ENCODE measurements at places on chromosomes 4 and X. TPM values are rescaled to one million over a fixed set of nuclear protein-coding genes. Genes with fewer than 3 reads are reported as not detected.
A peak's percentile ranks its signal among the peaks of the same experiment; 100 is the strongest.

- DNase-seq: no peak
Observed at GRCh38 chr4:41715155-41715554, 33.4 kb downstream of the PHOX2B start.

The SSX3 gene
- 1.1 TPM for total RNA-seq

DNA sequence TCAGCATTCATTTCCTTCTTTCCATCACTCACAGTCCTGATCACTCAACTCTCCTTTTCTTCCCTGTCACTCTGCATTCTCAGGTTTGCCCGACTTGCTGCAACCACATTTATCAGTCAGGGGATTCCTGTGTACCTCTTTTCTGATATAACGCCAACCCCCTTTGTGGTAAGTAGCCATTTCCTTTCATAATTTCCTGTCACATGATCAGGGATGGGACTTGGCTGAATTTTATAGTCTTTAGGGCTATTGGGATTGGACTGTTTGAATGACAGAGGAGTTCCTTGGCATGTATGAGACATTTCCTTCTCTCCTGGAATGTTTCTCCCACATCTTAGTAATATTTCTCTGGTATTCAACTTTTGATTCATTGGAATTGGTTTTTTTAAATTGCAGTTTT is 11.0 kb downstream of the PGM2 start:
- DNase-seq: peak; percentile 39

GRCh38 chrX:338281-338835 is 19.8 kb upstream of the GTPBP6 start:
- no peak for DNase-seq

DNA sequence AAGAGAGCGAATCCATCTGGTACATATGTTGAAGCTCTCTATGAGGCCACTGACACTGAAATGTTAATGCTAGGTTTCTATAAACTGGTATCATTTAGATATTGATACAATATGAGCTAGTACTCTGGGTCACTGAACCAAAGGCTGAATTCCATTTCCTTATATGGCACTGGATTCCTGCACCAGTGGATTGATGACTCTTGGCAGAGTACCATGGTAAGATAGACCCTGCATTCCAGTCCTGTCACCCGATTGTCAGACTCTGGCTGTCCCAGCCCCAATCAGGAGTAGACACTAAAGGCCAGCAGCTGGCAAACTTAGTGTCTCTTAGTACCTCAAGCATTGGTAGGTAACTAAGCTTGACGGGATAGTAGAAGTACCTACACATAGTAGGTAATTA is 44.0 kb upstream of the EOLA2 start:
- DNase-seq: no peak

The RGN gene
- total RNA-seq: not detected

The ZXDA gene
- total RNA-seq: 2.1 TPM

DNA sequence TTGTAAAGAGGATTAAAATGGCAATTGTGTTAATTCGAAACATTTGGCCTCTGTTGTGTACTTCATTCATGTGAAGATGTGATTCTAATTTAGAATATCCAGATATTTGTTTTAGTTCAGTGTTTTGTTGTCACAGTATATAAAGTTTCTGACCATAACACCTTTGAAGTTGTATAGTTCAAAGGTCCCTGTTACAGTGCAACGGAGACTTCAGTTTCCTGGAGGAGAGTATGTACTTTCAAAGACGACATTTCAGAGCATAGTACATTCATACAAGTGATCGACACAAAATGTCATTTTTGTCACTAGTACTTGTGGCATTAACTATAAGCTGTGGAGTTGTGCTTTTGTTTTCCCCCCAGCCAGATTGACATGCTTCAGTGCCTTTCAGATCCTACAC is 372.8 kb upstream of the MAGEB2 start:
- DNase-seq: no peak

GRCh38 chr4:71187404-71188155 is 151.2 kb upstream of the SLC4A4 start:
- peak; percentile 58 for DNase-seq

DNA sequence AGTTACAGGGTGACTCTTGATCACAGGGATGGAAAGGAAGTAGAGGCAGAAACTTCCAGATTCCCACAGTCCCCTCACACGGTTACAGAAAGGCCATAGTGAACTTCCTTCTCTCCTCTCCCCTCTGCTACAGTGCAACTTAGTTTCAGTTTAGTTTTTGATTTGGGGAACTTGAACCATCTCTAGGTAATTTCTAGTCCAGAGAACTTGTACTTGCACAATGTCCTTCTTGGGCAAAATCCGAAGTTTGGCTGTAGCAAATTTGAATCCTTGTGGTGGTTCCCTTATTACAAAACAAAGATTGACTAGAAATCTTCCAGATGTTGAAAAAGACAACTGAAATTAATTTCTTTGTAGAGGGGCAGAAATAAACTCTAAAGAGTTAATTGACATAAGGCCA is 1.2 kb upstream of the BLTP1 start:
- DNase-seq: no peak

- no peak for DNase-seq
Observed at GRCh38 chr4:138946306-138946705, 69.3 kb upstream of the NOCT start.

DNA sequence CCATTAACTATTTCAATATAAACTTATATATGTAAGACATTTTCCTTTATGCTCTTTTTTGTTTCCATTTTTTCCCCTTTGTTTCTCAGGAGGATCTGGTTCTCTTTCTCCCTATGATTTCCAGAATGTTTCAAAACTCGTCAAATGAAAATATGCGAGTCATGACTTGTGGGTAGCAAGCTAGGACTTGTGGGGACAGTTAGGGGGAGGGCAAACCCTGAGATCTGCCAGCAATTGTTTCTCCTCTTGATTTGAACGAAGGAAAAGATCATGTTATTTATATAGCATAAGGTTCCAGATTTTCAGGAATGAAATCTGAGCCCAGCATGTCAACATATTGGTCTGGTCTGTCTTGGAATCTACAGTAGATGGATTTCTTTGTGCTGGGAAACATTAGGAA is 28.9 kb upstream of the GPC4 start:
- no peak for DNase-seq

GRCh38 chr4:13559413-13559812 is 15.1 kb upstream of the NKX3-2 start:
- peak; percentile 67 for DNase-seq

The TMPRSS11D gene
- total RNA-seq: not detected
